Left kidney (tissue), 8 donors: ENCODE measurements at places on chromosomes 12 and 14. TPM values are rescaled to one million over a fixed set of nuclear protein-coding genes. Genes with fewer than 3 reads are reported as not detected.

DNA sequence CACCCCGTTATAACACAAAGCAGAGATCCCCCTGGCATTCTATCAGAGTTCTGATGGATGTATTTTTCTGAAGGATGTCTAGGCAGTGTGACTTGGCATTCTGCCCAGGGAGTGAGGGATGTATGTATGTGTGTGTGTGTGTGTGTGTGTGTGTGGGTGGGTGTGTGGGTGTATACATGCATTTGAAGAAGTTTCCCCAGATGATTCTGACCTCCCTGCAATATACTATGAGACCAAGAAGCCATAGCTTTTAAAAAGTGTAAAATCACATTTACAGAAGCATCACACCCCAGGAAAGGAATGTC is 59.7 kb upstream of the NAP1L1 start:
- no peak for DNase-seq

DNA sequence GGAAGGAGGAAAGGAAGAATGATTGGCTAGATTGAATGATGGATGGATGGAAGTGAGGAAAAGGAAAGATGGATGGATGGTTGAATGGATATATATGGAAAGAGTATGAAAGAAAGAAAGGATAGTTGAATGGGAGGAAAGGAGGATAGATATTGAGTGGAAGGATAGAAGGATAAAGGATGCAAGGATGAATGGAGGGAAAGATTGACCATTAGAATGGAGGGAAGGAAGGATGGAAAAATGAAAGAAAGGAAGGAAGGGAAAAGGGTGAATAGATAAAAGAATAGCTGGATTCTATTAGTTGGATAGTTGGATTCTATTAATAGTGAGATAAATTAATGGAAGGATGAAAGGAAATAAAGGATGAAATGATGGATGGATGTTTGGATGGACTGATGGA is 105.9 kb downstream of the CALM1 start:
- DNase-seq, result no peak

GRCh38 chr12:6529291-6529737 is 5.0 kb upstream of the GAPDH start:
- no peak for DNase-seq

The ACOT2 gene
- 59.0 TPM for polyA plus RNA-seq

DNA sequence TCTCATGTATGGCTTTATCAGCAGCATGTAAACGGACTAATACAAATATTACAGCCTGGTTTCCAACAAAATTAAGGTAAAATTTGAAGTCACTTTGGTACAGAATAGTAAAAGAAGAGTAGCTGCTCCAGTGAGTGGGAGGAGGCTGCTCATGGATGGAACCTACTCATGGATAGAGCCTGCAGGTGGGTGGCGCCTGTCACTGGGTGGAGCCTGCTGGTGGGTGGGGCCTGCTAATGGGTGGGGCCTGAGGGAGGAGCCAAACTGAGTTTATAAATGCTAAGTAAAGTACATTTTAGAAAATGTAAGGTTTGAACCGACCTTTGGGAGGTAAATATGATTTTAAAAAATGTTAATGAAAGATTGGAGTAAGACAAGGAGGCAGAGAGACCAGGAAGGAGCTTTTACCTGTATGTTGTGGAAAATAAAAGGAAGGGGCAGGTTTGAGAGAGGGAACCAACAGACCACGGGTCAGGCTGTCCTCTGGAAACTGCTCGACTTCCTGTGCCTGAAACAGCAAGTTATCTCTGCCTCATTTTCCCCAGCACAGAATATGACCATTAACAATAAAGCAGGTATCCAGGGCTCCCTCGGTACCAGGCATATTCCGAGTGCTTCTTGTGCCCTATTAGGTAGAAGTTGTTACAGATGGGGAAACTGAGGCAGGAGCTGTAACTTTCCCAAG is 55.9 kb upstream of the SEL1L start:
- no peak for DNase-seq

The L2HGDH gene
- polyA plus RNA-seq, result 12.6 TPM

- DNase-seq, result no peak
These were observed 8.9 kb downstream of the GPR132 start for GRCh38 chr14:105056303-105056831.

- DNase-seq, result no peak
These were observed 156.3 kb downstream of the PELI2 start for GRCh38 chr14:56274556-56274955.

The FBLN5 gene
- polyA plus RNA-seq, result 138 TPM

The TGFB3 gene
- 18.3 TPM for polyA plus RNA-seq

DNA sequence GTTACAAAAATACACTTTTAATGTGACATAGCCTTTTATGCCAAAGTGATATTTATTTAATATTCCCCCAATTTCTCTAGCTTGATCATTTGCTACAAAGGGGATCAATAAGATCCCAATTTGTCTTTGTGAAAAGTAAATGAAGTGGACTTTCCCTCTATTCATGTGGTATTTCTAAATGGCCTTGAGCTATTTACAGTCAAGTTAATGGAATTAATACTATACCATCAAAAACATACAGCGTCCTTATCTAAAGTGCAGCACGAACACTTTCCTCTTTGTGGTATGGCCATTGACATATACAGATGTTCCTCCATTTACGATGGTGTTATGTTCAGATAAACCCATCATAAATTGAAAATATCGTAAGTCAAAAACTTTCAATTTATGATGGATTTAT is 23.2 kb downstream of the CFL2 start:
- DNase-seq, result no peak

DNA sequence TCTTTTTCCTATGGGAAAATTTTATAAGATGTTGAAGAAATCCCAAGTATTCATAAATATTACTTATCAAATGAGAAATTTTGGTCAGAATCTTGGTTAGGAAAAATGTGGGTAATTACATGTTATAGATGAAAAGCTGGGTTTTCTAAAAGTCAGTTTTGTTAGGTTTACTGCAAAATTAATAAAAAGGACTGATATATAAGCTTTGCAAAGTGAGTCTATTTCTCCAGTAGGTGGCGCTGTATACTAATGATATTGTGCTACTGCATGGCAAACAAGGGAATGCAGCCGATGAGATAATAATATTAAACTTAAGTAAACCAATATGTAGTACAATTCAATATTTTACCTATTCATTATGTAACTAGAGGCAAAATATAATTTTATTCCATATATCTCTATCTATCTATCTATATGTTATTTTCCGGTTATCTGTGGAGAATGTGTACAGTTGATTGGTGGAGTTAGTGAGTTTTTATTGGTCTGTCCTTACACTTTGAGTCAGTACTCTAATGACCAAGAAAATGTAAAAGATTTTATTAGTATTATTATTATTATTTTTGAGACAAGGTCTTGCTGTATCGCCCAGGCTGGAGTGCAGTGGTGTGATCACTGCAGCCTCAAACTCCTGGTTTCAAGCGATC is 32.9 kb downstream of the MIPOL1 start:
- peak; percentile 49 for DNase-seq

The ACAD10 gene
- polyA plus RNA-seq, result 54.7 TPM

The KRT71 gene
- polyA plus RNA-seq, result not detected

GRCh38 chr14:101577221-101577909 is 16.1 kb downstream of the DIO3 start:
- DNase-seq, result no peak
